IMR-90 (cell line): ENCODE measurements at places on chromosomes 16 and 17. TPM values are rescaled to one million over a fixed set of nuclear protein-coding genes. Genes with fewer than 3 reads are reported as not detected.

- H3K36me3 ChIP-seq: no peaks in the 10 kb centered on the region
- no peak overlapping the region for H3K27ac ChIP-seq
- DNase-seq: no peak
- no peaks in the 10 kb centered on the region for H3K4me1 ChIP-seq
- no peaks in the 10 kb centered on the region for H3K27me3 ChIP-seq
- no peak overlapping the region for H3K4me3 ChIP-seq
Observed at GRCh38 chr16:52114379-52114778, 432.6 kb downstream of the TOX3 start.

DNA sequence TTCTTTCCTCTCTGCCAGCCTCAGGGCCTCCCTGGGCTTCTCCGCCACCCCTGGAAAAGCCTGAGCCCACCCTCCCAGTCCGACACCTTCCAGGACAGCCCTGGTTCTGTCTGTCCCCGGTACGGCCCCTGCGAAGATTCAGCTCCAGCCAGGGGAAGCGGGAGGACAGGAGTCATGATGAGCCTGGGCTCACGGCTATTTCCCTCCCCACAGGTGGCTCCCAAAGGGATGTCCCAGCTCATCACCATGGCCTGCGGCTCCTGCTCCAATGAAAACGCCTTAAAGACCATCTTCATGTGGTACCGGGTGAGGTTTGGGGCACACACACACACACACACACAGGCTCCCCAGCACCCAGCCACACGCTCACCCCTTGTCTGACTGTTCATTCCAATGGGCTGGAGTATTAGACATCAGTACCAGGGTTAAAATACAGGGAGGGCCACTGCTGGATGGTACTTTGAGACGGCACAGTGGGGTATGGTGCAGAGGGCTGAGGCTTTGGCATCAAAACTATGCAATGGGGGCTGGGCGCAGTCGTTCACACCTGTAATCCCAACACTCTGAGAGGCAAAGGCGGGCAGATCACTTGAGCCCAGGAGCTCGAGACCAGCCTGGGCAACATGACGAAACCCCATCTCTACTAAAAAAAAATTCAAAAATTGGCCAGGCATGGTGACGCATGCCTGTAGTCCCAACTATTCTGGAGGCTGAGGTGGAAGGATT, 32.8 kb downstream of the TMEM186 start:
- no peak overlapping the region for H3K4me3 ChIP-seq
- H3K36me3 ChIP-seq: peaks cover 4% of the 10 kb centered on the region; the same call in 1 of the 2 replicates
- H3K4me1 ChIP-seq: no peaks in the 10 kb centered on the region
- no peak overlapping the region for H3K27ac ChIP-seq
- no peak for DNase-seq

Gene ETV4
- 3.3 and 4.3 TPM in 2 replicates for total RNA-seq

- H3K4me3 ChIP-seq: no peak overlapping the region
- no peaks in the 10 kb centered on the region for H3K27me3 ChIP-seq
- H3K36me3 ChIP-seq: no peaks in the 10 kb centered on the region
Observed at GRCh38 chr17:79505199-79505598, 105.7 kb downstream of the RBFOX3 start.

DNA sequence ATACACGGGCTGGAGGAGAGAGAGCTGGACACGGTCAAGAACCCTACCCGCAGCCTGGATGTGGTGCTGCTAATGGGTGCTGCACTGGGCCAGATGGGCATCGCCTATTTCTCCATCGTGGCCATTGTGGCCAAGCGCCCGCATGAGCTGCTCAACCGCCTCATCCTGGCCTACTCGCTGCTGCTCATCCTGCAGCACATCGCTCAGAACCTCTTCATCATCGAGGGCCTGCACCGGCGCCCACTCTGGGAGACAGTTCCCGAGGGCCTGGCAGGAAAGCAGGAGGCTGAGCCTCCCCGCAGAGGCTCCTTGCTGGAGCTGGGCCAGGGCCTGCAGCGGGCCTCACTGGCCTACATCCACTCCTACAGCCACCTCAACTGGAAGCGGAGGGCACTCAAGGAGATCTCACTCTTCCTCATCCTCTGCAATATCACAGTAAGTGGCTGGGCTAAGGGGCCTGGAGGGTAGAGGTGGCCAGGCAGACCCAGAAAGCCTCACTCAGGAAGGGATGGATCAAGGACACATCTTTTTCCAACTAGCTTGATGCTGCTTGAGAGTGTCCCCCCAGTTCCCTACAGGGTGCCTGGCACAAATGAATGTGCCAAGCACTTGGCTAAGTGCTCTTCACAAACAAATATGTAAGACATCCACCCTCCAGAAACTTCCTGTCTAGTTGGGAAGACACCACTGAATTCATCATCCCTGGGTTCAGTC, 11.5 kb downstream of the OTOP3 start:
- H3K36me3 ChIP-seq: no peaks in the 10 kb centered on the region
- H3K27me3 ChIP-seq: peaks cover 53% of the 10 kb centered on the region
- no peak overlapping the region for H3K27ac ChIP-seq
- no peak overlapping the region for H3K4me3 ChIP-seq
- H3K4me1 ChIP-seq: no peaks in the 10 kb centered on the region

GRCh38 chr17:71656964-71657858, 463.6 kb upstream of the SOX9 start:
- H3K36me3 ChIP-seq: no peaks in the 10 kb centered on the region
- H3K27me3 ChIP-seq: no peaks in the 10 kb centered on the region
- no peak overlapping the region for H3K4me3 ChIP-seq
- no peaks in the 10 kb centered on the region for H3K4me1 ChIP-seq
- H3K27ac ChIP-seq: no peak overlapping the region
- DNase-seq: no peak

Gene IL17C
- not detected in 2 replicates for total RNA-seq

DNA sequence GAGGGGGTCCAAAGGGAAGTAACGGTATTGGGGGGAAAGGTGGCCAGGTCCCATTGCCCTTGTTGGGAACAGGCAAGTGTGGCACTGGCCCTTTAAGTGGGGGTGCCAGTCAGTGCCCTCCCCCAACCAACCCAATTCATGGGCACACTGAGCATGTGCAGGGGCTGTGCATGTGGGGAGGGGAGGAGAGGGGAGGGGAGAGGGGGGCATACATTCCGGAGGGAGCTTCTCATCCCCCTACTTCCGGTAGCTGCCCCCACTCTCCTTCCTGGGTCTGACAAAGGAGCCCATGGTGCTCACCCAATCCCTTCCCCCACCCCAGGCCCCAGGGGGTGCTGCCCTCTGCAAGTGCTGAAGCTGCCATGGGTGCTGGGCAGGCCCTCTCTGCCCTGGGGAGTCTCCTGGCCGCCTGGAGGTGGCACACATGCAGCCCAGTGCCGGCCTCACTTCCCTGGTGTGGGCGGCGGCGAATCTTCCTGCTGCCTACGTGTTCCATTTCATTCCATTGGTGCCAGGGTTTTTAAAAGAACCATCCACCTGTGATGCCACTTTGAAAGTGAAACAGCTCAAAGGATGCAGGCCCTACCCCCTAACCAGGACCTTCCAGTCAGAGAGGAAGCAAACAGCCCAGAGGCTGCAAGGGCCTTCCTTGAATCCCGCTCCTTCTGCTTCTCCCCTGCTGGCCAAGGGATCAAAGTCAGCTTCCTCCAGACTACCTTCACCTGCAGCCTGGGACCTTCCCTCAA, 11.0 kb downstream of the HEXIM2 start:
- peak; percentile 72 for DNase-seq
- peaks cover 30% of the 10 kb centered on the region for H3K4me1 ChIP-seq
- H3K36me3 ChIP-seq: peaks cover 4% of the 10 kb centered on the region; the same call in 1 of the 2 replicates

Gene NOTUM
- total RNA-seq: not detected in 2 replicates

- DNase-seq: no peak
- no peaks in the 10 kb centered on the region for H3K4me1 ChIP-seq
- no peaks in the 10 kb centered on the region for H3K27me3 ChIP-seq
- H3K4me3 ChIP-seq: no peak overlapping the region
- H3K27ac ChIP-seq: no peak overlapping the region
Observed at GRCh38 chr17:55040611-55041010, 72.0 kb downstream of the STXBP4 start.

- DNase-seq: no peak
- no peaks in the 10 kb centered on the region for H3K4me1 ChIP-seq
- no peaks in the 10 kb centered on the region for H3K36me3 ChIP-seq
- H3K4me3 ChIP-seq: no peak overlapping the region
- no peaks in the 10 kb centered on the region for H3K27me3 ChIP-seq
Observed at GRCh38 chr17:6028294-6028693, 41.9 kb upstream of the WSCD1 start.
